AG08395 (cell line): ENCODE measurements at places on chromosomes 1 and 21.
A peak's percentile ranks its signal among the peaks of the same experiment; 100 is the strongest.

GRCh38 chr1:195738966-195739650, 869.1 kb downstream of the KCNT2 start:
- DNase-seq = peak; percentile 39

DNA sequence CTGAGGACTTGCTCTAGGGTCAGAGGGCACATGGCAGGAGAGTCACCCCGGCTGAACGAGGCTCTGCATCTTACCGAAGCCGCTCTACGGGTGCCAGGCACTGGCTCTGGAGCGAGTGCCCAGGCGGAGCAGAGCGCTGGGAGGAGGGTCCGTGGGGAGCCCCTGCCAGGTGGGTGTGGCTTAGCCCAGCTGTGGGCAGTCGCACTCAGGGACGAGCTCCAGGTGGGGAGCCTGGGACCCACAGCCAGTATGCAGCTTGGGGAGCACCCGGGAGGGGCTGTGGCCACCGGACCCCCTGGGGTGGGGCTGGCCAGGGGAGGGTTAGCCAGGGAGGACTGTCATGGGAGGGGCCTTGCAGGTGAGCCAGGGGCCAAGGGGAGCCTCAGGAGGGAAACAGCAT, 3.8 kb downstream of the AGRN start:
- DNase-seq = no peak

DNA sequence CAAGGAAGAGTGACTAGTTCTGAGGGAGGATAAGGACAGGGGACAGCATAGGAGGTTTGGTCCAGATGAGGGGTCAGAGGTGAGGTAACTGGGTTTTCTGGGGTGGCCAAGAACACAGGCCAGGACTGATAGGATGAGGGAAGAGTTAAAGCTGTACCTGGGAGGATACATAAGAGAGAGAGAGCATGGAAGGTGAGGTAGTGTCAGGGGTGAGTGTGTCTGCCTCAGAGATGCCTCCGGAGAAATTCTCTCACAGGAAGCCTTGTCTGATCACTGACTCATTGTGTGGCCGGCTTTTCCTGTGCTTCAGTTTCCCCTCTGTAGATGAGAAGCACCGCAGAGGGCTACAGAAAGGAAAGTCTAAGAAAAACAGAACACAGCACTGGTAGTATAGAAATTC, 40.2 kb downstream of the FASLG start:
- no peak for DNase-seq

GRCh38 chr1:224559981-224560728, 56.0 kb upstream of the CNIH3 start:
- no peak for DNase-seq

- no peak for DNase-seq
These were observed 4.1 kb downstream of the CROCC start for GRCh38 chr1:16925635-16926490.

- DNase-seq = peak; percentile 44
These were observed 8.1 kb upstream of the TSPAN1 start for GRCh38 chr1:46166521-46167462.

- DNase-seq = no peak
These were observed 42.2 kb downstream of the FHAD1 start for GRCh38 chr1:15289251-15289651.

DNA sequence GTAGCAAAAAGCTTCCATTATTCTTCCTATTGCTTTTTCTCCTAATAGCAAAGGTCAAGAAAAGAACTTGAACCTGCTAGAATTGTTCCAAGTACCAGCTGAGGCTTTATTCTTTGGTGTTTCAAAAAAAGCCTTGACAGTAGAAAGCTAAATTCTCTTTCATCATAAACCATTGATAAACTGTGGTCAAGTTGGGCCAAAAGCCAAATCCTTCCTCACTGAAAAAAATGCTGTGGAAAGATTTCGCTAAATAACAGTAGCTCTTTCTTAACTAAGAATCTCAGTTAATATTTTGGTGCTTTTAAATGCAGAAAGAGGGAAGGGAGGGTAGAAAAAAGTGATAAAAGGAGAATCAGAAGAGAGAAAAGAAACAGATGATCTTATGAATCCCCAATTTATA, 14.0 kb upstream of the JAM2 start:
- DNase-seq = no peak

- DNase-seq = peak; percentile 65
These were observed 22.0 kb upstream of the KCNC4 start for GRCh38 chr1:110188035-110188618.

DNA sequence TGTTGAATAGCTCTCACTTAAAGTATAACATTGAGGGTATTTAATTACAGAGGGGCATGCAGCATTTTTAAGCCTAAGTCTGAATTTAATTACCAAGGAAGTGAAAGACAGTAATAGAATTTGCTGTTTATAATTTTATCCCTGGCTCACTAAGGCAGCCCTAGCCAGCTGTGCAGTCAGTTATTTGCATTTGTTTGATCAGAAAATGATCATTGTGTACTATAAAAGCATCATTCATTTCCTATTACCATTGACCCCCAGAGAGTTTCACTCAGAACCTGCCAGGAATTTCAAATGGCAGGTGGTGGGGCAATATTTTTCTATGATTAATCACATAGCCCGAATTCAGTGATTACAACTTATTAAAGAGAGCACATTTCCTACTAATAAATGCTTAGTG, 277.1 kb upstream of the KAZN start:
- no peak for DNase-seq

- DNase-seq = no peak
These were observed 12.4 kb downstream of the SAMSN1 start for GRCh38 chr21:14533499-14534428.

GRCh38 chr1:20469406-20470076, 16.5 kb downstream of the CAMK2N1 start:
- DNase-seq = no peak

DNA sequence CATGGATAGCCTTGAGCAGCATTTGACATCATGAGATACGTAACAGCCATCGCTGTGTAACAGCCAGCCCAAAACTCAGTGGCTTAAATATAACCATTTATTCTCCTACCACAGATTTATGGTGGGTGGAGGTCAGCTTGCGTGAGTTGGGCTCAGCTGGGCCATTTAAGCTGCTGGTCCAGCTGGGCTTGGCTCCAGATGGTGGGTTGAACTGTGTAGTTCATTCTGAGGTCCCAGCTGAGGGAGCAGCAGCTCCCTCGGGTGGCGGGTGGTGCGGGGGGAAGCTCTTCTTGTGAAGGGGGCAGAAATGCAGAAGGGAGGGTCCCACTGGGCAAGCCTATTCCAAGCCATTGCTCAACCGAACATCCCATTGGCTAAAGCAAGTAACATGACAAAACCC, 75.9 kb downstream of the IGSF21 start:
- DNase-seq = no peak

- DNase-seq = no peak
These were observed 159.0 kb upstream of the KCNJ15 start for GRCh38 chr21:38097789-38098188.

- no peak for DNase-seq
These were observed 19.8 kb upstream of the ARTN start for GRCh38 chr1:43913666-43914360.

DNA sequence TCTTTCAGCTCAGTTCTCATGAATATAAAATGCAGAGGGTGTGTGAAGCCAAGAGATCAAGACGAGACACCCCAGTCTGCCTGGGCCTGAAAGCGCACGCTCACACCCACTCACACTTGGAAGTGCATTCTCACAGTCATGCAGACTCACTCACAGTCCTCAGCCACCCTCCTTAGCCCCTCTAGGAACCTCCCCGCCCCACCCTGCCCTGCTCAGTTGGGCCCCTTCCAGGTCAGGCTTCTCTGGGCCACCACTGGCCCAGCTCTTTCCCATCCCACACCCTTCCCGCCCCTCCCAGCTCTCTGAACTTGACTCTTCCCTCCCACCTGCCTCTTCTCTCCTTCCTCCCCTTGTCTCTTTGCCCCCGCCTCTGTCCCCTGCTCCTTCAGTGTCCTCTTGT, 93.8 kb downstream of the EPHB2 start:
- no peak for DNase-seq

DNA sequence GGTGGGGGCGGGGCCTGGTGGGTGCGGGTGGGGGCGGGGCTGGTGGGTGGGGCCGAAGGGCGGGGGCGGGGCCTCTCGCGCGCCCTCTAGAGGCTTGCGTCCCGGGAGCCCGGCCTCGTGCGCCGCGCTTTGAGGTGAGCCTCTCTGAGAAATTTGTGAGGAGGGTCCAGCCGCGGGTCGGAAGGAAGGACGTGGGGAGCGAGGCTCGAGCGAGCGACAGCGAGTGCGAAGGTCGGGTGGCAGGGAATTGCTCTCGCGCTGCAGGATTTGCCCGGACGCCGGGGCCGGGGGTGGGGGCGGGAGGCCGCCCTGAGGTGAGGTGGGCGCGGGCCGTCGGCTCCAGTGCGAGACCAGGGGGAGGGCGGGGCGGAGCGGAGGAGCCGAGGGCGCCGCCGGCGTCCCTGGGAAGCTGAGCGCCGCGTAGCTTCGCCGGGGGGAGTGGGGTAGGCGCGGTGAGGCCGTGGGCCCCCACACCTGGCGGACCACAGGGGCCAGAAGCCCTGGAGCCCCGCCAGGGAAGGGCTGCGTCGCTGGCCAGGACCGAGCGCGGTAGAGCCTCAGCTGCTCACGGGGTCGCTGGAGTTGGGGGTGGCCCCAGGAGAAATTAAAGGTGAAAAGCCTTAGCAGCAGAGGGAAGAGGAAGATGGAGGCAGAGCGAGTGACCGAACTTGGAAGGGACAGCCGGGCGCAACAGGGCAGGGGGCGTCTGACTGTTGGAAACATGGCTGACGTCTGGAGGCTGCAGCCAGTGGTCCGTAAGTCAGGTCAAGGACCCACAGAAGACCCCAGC, 754 bp upstream of the LSS start:
- DNase-seq = no peak

GRCh38 chr1:192892934-192893333, 84.1 kb downstream of the RGS2 start:
- no peak for DNase-seq

DNA sequence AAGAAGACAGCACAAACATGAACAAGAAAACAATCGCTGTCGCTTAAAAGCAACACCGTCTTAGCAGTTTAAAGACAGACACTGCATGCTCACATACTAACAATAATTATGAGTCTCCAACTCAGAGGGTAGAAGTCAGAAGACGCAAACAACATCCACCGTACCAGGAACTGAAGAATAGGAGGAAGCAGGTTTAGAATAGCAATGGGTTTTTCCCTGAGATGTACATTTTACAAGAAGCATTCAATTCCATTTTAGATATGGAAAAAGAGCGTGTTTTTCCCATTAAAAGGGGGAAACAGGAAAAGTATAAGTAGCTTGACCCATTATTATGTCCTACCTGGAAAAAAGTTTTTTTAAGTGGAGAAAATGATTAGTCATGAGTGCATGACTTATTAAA, 34.5 kb upstream of the KCNE1 start:
- no peak for DNase-seq

DNA sequence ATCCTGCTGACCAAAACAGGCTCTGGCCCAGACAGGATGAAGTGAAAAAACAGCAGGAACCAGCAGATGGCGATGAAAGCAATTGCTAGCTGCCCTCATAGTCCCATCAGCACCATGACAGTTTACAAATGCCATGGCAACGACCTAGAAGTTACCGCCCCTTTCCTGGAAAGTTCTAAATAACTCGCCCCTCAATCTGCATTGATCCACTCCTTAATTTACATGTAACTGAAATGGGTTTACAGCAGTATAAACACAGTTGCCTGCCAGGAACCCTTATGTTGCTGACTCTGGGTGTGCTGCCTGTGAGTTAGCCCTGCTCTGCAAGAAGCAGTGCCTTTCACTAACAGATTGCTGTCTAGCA, 65.5 kb upstream of the CR1L start:
- DNase-seq = peak; percentile 50

DNA sequence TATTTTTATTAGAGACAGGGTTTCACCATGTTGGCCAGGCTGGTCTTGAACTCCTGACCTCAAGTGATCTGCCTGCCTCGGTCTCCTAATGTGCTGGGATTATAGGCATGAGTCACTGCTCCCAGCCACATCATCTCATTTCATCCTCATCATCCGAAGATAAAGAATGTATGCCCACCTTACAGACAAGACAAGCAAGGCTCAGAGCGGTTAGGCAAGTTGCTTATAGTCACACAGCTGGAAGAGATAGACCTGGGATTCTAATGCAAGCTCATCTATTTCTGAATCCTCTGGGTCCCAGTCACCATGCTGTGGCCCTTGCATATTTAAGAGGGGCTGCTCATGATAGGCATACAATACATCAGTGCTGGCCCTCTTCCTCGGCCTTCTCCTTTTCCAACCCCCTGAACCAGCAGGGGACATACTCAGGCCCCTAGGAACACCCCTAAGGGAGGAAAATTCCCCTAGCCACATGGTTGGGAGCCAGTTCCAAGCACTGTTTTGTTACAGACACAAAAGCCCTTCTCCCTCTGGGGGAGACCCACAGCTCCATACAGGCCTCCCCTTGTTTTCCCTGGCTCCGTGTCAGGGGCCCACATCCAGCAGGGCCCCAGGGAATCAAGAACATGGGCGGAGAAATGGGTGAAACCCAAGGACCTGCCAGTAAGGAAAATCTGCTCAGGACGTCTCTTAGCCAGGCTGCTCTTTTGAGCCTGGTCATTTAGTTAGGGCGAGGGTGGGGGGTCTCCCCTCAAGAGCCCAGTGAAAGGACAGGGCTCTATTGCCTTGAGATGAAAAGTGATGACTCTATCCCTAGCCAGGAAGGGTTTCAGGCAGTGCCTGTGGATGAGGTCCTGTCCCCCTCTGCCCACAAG, 6.9 kb downstream of the CSRP1 start:
- no peak for DNase-seq

- DNase-seq = no peak
These were observed 7.5 kb downstream of the XKR8 start for GRCh38 chr1:27967106-27967883.

DNA sequence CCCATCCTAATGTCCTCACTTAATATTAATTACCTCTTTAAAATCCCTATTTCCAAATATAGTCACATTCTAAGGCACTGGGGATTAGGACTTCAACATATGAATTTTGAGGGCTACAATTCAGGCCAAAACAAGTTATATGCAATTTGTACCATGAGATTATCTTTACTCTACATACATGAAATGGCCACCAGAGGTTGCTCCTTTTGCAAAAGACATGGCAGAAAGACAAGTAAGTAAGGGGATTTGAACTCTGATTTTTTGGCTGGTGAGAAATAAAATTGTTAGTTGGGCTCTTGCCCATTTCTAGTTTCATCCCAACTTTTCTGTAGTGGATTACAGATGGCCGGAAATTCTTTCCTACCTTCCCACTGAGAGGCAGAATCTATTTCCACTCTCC, 4.8 kb upstream of the ALG6 start:
- no peak for DNase-seq

- no peak for DNase-seq
These were observed 9.3 kb downstream of the KIF21B start for GRCh38 chr1:201013991-201014815.

- DNase-seq = no peak
These were observed 39.1 kb upstream of the AGL start for GRCh38 chr1:99811075-99811474.

DNA sequence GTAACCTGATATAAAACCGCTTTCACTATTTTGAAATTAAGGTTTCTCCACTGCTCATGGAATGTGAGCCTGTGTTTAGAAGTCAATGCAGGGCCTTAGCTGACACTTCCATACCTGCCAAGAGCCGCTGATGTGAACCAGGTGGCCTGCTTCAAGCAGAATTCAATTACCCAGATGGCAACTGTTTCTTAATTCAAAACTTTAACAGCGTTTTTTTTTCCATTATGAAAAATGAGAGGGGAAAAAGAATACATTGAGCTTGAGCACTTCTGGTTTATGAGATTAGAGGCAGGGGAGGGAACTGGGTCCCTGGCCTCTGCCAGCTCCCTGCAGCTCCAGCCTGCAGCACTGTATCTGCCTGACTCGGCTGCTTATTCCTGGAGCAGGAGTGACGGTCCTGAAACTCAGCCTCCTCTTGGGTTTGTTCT, 7.7 kb upstream of the ATP1A1 start:
- DNase-seq = no peak

- no peak for DNase-seq
These were observed 553 bp upstream of the STMN1 start for GRCh38 chr1:25906644-25907300.
